ENCODE measurements at places on chromosomes 5 and 9.

- no peaks in the 10 kb centered on the region for H3K27me3 ChIP-seq
- H3K4me1 ChIP-seq = no peaks in the 10 kb centered on the region
- peaks cover 82% of the 10 kb centered on the region for H3K36me3 ChIP-seq
Observed at GRCh38 chr5:6752782-6753181, 39.5 kb downstream of the TENT4A start.

DNA sequence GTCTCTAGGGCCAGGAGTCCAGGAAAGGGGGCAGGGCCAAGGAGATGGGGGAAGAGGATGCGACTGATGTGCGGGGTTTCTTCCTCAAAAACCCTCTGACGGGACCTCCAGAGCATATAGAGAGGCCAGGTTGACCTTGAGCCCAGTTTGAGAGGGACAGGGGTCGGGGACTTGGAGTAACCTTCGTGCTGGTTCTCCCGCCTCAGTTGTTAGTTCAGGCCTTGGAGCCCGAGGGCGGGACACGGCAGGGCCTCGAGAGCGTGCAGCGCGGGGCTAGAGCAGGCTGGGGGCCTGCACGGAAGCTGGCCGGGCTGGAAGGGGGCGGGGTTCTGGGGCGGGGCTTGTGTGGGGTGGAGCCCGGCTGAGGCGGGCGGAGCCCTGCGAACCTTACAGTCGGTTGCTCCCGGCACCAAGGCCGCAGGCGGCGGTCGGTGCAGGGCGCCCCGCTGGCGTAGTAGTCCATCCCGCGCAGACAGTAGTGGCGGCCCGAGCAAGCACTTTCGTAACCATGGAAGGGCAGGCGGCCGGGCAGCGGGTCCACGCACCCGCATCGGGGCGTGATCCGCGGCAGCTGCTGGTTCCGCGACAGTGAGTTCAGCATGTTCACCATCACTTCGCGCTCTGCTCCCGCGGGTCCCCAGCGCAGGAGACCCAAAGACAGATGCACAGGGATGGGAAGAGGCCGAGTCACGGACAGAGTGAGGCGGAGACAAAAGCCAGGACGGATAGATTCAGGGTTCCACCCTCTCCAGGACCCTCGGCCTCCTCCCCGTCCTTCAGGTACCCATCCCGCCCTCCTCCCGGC lies 4.0 kb upstream of the MYORG start:
- H3K4me3 ChIP-seq = peak overlapping the region; percentile 19
- peak overlapping the region; percentile 48 for H3K27ac ChIP-seq
- no peaks in the 10 kb centered on the region for H3K36me3 ChIP-seq
- H3K4me1 ChIP-seq = peaks cover 36% of the 10 kb centered on the region
- peak; percentile 74 for DNase-seq
- no peaks in the 10 kb centered on the region for H3K27me3 ChIP-seq

DNA sequence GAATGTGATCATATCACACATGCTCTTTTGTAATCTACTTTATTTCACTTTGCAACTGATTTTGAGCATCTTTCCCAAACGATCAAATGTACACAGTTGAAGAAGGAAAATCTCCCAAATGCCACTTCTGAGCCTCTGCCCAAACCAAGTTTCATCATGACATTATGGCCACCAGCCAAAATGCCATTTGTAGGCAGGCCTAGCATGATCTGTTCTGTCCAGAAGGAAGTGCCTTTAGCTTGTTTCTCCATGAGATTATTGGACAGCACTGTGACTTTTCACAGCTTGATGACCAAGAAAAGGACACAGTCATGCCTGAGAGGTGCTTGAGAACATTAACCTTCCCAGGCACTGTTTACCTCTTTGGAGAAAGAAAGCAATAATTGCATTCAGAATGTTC lies 73.2 kb upstream of the PIP5K1B start:
- no peaks in the 10 kb centered on the region for H3K36me3 ChIP-seq
- no peaks in the 10 kb centered on the region for H3K4me1 ChIP-seq
- H3K27me3 ChIP-seq = no peaks in the 10 kb centered on the region

- H3K4me3 ChIP-seq = no peak overlapping the region
- no peaks in the 10 kb centered on the region for H3K36me3 ChIP-seq
- H3K4me1 ChIP-seq = no peaks in the 10 kb centered on the region
- no peak for DNase-seq
- H3K27me3 ChIP-seq = no peaks in the 10 kb centered on the region
Observed at GRCh38 chr5:96121364-96121763, 159.7 kb upstream of the ELL2 start.

DNA sequence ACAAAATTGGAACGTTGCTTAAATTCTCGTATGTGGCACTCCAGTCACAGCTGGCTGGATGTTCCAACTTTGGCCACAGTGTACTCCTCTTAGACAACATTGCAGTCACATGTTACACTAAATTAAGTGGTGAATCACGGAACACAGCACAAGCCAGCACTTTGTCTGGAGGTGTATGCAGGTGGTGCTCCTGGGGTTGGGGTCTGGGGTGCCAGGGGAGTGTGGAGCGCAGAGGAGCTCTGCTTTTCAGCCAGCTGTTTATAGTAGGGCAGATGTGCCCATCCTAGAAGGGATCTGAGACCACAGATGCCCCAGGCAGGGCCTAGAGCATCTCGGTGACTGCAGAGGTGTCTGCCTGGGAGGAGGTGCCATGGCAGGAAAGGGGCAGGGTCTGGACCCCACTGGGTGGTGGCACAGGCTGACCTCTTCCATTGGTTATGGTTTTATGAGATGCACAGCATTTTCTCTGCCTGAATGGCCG lies 82.6 kb downstream of the WNK2 start:
- H3K36me3 ChIP-seq = no peaks in the 10 kb centered on the region
- no peak overlapping the region for H3K4me3 ChIP-seq
- H3K27ac ChIP-seq = no peak overlapping the region

DNA sequence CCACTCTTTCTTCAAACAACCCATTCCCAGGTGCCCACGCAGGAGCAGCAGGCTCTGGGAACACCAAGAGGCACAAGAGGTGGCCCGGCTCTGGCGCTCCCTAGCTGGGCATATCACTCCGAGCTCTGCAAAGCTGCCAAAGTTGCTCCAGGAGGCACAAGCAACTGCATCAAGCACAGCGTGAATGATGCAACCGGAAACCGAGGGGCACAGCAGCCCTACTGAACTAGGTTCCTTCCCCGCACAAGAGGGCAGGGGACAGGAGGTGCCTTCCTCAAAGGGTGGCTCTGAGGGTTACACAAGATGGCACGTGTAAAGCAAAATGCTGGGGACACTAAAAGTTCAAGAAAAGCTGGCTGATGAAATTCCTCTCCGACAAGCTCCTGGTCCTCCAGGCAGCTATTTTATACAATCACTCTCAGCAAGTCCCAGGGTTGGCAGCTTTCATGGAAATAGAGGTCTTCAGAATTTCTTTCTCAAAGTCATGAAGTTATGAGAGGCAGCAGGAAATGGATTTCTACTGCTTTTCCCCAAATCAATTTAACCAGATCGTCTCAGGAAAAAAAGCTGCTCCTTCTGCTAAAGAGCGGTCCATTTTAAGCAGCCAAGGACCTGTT lies 22.9 kb downstream of the PSMB7 start:
- no peaks in the 10 kb centered on the region for H3K27me3 ChIP-seq
- DNase-seq = no peak
- H3K36me3 ChIP-seq = peaks cover 17% of the 10 kb centered on the region

DNA sequence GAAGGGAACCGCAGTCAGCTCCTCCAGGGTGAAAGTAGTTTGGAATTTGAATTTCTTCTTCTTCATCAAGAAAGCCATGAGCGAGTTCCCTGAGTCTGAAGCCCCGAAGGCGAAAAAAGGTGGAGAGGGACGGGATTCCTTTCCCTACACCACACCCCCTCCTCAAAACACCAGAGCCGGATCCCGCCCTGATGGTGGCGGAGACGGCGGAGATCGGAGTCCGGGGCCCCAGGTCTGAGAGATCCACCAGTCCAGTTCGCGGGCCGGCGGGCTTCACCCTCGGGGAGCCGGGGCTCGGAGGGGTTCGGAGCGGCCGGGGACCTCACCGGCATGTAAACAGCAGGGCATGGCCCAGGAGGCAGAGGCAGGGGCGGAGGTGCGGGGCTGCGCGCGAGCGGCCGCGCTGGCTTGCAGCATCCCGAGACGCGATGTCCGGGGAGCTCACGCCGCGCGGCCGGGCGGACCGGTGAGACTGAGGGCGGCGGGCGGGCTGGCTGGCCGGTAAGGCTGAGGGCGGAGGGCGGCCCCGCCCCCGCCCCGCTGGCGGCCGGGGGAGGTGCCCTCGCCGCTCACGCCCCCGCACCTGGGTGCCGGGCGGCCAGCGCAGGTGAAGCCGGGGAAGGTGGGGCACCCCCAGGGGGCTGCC lies 606 bp downstream of the EEIG1 start:
- peak; percentile 53 for DNase-seq
- H3K27ac ChIP-seq = peak overlapping the region; percentile 78
- peak overlapping the region; percentile 72 for H3K4me3 ChIP-seq
- peaks cover 12% of the 10 kb centered on the region for H3K36me3 ChIP-seq
- peaks cover 54% of the 10 kb centered on the region for H3K4me1 ChIP-seq
- no peaks in the 10 kb centered on the region for H3K27me3 ChIP-seq

DNA sequence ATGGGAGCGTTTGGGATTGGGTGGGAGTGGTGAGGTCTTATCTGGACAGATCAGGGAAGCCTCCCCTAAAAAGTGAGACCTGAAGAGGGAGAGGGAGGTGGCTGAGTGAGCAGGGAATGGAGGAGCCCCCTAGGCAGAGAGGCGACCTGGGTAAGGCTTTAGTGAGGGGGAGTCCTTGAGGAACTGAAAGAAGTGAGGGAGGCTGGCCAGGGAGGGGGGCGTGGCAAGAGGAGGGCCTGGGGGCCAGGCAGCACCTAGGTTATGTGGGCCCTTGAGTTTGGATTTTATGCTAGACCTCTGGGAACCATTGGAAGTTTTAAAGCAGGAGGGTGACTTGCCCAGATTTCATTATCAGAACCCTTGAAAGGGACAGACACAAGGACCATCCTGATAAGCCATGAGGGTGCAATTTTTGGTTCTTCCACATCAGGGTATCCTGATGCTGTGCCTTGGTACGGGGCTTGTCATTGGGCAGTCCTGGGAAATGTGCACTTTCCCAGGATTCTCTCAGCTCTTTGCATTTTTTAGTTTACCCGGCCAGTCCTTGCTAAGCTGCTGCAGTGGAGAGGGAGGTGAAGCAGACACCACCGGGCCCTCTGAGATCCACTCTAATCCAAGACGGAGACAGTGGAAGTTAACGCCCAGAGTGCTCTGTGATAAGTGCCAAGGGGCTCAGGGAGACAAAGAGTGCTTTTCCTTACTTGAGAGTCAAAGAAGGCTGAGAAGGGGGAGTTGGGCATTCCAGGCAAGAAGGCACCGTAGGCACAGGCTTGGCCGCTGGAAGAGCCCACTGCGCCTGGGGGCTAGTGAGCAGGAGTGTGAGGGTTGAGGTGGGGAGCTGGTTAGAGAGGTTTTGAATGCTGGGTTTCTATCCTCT lies 16.1 kb downstream of the GSN start:
- no peak overlapping the region for H3K27ac ChIP-seq
- H3K4me3 ChIP-seq = no peak overlapping the region
- no peaks in the 10 kb centered on the region for H3K4me1 ChIP-seq
- no peaks in the 10 kb centered on the region for H3K36me3 ChIP-seq

GRCh38 chr5:67873935-67874334 lies 341.6 kb upstream of the PIK3R1 start:
- no peak overlapping the region for H3K4me3 ChIP-seq
- no peaks in the 10 kb centered on the region for H3K4me1 ChIP-seq
- H3K36me3 ChIP-seq = no peaks in the 10 kb centered on the region
- no peaks in the 10 kb centered on the region for H3K27me3 ChIP-seq
